ENCODE measurements at places on chromosomes 7 and 10.

- DNase-seq = no peak
These were observed 83.8 kb downstream of the PDGFA start for GRCh38 chr7:435630-436366.

DNA sequence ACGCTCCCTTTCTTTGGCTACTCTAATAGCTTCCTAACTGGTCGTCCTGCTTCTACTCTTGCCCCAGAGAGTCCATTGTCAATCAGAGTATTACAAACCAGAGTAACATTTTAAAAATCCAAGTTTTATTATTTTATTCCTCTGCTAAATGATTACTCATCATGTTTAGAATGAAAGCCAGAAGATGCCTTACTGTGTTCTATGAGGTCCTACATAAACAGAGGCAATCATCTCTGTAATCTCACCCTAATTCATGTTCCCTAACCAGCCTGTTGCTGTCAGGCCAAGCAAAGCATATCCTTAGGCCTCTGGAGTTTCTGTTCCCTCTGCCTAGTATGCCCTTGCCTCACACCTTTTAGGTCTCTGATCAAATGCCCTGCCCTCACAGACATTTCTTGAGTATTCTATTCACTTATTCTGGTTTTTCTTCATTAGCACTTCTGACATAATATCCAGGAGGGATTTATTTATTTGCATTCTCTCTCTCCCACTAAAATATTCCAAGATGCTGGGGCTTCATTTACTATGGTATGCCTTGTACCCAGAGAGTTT, 497.5 kb downstream of the PHTF2 start:
- no peak for DNase-seq

- no peak for DNase-seq
These were observed 85.5 kb downstream of the XRCC2 start for GRCh38 chr7:152590481-152590880.

GRCh38 chr7:2498708-2499107, 20.9 kb upstream of the LFNG start:
- DNase-seq = no peak

DNA sequence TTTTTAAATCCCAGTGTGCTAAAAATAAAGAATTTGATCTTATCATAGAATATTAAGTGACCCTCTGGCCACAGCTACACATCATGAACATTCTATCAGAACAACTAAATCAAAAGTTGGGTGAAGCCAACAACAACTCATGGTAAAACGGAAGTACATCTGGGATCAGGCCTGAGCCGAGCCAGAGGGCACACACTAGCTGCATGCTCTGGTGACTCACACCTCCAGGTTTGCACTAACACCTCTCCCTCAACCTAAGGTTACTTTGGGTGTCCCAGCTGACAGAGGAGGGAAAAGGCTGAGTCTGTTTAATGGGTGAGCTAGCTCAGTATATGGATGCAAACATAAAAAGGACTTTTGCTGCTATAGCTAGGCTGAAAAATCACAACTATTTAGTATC, 281.6 kb downstream of the HGF start:
- no peak for DNase-seq

GRCh38 chr10:103881416-103882284, 26.3 kb upstream of the SH3PXD2A start:
- DNase-seq = no peak

GRCh38 chr10:37865264-37865663, 7.9 kb upstream of the ZNF248 start:
- no peak for DNase-seq

DNA sequence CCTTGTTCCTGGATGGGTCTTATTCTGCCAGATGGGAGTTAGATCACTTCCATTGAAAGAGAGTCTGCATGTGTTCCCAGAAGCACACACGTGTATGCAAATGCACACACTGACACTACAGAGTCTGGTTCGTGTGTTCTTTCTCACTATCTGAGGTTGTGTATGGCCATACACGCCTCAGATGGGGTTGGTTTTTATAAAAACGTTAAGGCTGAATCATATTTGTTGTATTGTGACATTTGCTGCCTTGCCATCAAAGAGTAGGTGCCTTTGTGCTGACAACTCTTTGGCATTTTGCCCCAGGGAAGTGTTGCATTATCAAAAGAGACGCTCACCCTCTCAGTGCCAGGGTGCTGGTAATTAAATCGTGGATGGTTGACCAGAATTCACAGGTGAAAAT, 37.7 kb upstream of the HDAC9 start:
- no peak for DNase-seq

- DNase-seq = no peak
These were observed 144.8 kb downstream of the CPEB3 start for GRCh38 chr10:92146107-92146506.

Data from left renal cortex interstitium (tissue), 4 donors.